ENCODE measurements at places on chromosomes 12 and 14.

DNA sequence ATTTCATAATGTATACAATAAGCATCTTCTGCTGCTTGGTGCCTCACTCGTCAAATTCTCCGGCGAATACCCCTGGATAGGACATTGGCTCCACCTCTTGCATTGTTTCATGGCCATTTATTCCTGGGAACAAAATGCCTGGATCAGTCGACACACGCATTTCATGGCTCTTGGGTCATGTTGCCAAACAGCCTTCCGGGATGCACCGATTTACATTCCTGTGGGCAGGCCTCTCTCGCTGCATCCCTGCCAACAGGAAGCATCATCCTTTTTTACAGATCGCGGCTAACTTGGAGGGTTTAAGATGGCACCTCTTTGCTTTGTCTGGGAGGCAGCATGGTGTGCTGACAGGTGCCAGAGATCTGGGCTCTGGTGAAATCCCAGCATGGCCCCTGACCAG is 32.7 kb upstream of the RIMBP2 start:
- no peak for DNase-seq

- DNase-seq: no peak
These were observed 10.7 kb downstream of the PAWR start for GRCh38 chr12:79680051-79680450.

DNA sequence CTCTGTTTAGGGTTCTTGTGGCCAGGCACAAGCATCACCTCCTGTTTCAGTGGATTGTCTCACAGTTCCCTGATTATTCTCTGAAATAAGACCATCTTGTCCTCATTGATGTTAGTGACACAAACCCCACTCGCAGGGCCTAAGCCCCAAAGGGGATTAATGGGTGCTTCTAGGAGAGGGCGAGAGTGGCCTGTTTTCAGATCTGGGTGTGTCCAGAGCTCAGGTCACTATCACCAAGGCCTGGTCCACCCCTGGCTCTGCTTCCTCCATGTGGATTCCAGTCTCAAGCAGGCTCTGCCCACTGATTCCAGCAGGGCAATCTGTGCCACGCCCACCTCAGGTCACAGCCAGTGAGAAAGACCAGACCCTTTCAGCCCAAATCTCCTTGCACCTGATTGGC is 361.9 kb downstream of the ADGRD1 start:
- DNase-seq: no peak

GRCh38 chr12:21456291-21456780 is 18.9 kb downstream of the PYROXD1 start:
- DNase-seq: peak; percentile 67

DNA sequence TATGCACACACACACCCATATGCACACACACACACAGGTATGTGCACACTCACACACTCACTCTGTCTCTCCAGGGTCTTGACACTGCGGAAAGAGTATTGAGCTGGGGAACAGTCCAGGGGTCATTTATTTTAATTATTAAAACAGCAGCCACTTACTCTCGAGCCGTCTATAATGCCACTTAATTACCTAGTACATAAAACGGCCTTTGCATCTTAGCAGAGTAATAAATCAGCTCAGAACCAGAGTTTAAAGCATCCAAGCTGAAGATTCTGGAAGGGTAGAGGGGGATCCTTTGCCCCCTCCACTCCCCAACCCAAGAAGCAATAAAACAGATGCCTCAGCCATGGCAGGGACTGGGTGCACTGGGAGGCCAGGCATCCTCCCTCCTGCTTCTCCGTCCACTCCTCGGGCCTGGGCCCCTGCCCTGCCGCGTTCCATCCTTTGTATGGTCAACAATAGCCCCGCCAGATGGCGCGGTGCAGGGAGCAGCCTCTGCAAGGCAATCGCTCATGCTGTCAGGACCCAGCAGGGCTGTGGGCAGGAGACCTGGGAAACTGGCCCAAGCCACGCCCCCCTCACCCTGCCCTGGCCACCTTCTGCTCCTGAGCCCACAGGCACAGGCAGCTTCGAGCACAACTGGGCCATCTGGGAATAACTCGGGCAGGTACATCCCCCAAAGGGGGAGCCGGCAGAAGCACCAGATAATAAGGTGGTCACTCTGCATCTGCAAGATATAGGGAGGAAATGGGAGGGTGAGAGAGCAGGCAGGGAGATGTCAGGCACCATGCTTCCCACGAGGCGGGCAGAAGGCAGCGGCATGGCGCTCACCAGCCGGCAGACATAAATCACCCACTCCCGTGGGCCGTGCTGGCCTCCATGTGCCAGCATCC is 40.9 kb downstream of the CCDC85C start:
- DNase-seq: no peak

- DNase-seq: no peak
These were observed 48.2 kb downstream of the ATF7 start for GRCh38 chr12:53577941-53578352.

DNA sequence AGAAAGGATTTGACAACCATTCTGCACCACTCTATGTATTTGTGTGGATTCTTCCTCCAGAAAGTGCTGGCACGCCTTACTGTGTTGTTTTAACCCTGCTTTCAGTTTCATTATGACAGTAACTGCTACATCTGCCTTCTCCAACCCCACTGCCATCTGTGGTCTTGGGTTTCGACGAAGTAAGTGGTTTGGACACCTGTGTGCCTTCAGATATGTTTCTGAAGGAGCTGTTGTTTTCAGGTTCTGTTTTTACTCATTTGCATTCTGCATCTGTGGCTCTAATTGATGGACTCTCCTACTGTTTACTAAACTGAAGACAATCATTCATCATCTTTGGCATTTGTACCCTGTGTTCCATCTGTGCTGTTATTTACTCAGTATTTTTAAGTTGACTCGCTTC is 4.1 kb downstream of the TSHR start:
- DNase-seq: peak; percentile 24

GRCh38 chr12:21775133-21775820 is 771 bp upstream of the KCNJ8 start:
- no peak for DNase-seq

GRCh38 chr12:21346542-21347205 is 12.0 kb upstream of the SLCO1A2 start:
- no peak for DNase-seq

Data from inflammatory macrophage treated with lipopolysaccharide for 1 hour (primary cell).